Amygdala (tissue), 56 donors: ENCODE measurements at places on chromosomes 1 and 21.
A peak's percentile ranks its signal among the peaks of the same experiment; 100 is the strongest.

DNA sequence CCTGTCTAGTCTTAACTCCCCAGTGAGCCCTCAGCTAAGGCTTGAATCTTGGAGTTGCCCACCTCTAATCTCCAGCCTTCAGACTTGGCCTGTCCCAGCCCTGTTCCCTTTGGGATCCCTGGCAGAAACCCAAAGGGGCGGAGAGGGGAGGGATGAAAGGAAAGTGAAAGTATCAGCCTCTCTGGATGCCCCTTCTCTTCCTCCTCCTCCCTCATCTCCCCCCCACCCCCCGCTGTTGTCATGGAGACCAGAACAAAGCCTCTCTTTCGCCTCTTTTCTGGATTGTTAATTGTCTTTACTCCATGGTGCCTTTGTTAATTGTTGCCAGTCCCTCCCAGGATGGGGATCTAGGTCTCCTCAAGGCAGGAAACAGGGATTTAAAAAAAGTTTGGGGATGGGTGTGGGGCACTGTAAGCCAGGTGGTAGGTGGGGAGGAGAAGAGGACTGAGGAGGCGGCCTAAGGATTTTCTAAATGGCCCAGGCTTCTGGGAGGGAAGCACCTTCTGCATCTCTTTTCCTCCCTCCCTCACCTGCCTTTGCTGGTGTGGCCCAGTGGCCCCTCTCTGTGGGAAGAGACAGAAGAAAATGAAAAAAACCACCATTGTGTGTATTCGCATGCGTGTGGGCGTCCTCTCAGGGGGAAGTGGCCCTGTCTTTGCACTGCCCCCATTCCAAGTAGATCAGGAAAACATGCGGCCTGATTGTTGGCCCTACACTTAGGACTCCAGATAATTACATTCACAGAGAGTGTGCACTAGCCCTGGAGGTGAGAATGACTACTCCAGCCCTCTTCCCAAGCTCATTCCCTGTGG lies 7.5 kb upstream of the SOX13 start:
- DNase-seq = peak; percentile 72

GRCh38 chr21:33051925-33052324 lies 18.0 kb upstream of the OLIG1 start:
- DNase-seq = peak; percentile 27

DNA sequence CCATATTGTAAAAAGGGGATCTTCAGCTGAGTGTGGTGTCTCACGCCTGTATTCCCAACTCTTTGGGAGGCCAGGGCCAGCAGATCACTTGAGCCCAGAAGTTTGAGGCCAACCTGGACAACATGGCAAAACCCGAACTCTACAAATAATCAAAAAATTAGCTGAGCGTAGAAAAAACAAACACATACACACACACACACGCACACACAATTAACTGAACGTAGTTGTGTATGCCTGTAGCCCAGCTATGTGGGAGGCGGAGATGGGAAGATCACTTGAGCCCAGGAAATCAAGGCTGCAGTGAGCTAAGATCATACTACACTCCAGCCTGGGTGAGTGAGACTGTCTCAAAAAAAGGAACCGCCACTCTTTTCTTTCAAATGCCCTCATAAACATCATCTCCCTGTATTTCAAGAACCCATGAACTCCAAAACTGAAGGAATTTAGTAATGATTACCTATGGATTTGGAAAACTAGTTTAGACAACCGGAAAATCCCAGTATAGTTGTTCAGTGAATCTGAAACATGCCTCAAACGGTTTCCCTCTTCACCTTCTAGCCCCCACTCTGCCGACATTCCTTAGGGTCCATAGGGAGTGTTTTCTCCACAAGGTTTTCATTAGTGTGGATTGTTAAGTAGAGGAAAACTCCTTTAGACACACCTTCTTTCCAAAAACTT lies 4.5 kb downstream of the TXNIP start:
- no peak for DNase-seq

DNA sequence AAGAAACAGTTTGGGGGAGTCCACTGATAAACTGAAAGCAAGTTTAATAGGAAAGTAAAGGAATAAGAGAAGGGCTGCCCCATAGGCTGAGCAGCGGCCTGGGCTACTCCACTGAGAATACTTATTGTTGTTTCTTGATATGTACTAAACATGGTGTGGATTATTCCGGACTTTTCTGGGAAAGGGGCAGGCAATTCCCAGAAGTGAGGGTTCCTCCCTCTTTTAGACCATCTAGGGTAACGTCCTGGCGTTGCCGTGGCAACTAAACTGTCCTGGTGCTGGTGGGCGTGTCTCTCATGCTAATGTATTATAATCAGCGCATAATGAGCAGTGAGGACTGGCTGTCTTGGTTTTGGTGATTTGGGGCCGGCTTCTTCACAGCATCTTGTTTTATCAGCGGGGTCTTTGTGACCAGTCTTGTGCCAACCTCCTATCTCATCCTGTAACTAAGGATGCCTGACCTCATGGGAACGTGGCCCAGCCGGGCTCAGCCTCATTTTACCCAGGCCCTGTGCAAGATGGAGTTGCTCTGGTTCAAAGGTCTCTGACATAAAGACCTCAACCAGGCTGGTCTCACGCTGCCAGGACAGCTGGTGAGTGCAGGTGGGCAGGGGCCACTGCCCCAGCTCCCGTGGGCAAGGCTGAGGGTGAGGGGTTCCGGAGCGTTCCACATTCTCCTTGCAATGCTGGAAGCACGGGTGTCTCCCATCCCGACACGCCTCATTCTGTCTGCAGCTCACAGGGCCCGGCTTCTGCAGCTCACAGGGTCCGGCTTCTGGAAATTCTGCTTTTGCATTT lies 19.6 kb upstream of the C1orf159 start:
- DNase-seq = no peak

- no peak for DNase-seq
Measured at GRCh38 chr1:17612831-17613230, 73.3 kb downstream of the ARHGEF10L start.

DNA sequence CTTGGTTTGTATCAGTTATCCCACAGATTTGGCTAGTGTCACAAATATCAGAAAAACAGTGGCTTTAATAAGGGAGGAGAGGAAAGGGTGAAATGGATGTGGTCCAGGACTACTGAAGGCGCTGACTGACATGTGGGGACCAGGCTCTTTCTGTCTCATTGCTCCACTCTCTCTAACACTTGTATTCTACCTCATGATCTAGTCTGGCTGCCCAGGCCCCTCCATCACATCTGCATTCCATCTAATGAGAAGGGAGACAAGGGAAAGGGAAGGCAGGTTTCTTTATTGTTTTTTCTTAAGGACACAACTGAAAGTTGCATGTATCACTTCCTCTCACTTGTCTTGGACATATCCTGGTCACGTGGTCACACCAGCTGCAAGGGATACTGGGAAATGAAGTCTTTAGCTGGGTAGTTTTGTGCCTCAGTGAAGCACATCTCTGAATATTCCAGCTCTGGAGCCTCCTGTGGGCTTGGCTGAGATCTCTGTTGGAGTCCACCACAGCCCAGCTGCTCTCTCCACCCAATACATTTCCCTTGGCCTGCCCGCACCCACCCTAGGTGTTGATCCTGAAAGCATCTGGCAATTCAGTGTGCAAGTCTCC lies 42.0 kb upstream of the PADI2 start:
- no peak for DNase-seq

DNA sequence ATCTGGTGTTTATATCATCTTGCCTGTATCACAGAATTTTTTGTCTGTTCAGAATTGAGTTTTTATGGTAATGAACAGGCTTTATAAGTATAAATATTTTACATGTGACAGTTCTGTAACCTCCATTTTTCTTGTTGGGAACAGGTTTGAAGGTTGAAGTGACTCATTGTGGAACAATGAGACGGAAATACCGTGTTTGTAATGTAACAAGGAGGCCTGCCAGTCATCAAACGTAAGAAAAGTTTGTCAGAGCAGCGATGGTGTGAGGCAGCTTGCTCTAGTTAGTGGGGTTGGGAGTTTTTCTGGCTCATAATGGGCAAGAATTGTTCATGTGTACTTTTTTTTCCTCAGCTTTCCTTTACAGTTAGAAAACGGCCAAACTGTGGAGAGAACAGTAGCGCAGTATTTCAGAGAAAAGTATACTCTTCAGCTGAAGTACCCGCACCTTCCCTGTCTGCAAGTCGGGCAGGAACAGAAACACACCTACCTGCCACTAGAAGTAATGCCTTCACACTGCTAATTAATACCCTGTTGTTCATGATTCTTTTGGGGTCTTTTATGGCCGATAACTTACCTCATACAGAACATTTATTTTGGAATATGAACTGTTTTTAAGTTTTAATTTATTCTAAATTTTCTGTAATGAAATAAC lies 75.2 kb upstream of the TEKT2 start:
- no peak for DNase-seq

DNA sequence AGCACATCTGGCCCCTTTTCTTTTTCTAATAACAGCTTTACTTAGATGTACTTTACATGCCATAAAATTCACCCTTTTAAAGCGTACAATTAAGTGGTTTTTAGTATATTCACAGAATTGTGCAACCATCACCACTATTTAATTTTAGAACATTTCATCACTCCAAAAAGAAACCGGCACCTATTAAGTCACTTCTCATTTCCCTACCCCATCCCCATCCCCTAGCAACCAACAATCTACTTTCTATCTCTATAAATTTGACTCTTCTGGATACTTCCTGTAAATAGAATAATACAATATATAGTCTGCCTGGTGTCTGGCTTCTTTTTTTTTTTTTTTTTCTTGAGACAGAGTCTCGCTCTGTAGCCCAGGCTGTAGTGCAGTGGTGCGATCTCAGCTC lies 59.5 kb upstream of the ENAH start:
- DNase-seq = no peak

DNA sequence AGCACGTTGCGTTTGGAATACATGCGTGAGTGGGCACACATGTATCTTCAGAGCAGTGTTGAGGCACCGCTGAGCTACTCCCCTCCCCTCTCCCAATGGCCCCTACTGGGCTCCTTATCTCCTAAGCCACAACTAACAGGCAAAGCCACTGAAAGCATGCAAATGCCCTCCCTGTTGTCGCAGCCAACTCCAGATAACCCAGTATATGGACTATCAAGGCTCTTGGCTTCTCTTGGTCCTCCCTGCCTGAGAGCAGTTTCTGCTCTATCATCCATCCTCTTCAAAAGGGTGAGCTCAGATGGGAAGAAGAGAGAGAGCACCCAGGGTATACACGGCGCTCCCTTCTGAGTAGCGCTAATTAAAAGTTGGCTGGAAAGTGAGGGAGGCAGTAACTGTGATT lies 58.5 kb upstream of the CNTN2 start:
- DNase-seq = no peak

DNA sequence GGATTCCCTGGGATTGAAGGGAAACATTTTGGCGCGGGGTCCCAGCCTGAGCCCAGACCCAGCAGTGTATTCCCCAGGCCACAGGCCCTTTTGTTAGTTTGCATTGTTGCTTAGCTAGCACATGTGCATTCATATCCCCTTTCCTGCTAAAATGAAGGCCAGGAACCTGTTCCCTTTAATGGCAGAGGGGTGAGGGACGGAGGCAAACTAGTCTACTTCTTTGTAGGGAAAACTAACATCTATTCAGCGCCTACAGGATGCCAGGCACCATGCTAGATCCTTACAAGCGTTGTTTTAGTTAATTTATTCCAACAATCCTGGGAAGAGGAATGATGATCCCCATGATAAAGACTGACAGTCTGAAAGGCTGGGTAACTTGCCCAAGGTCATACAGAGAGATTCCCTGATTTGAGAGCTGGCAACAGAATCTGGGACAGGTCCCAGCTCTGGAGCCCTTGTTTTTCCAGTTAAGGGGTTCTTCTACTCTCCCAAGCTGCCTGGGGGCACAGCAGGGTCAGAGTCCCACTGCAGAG lies 595 bp upstream of the E2F2 start:
- DNase-seq = no peak

- no peak for DNase-seq
Measured at GRCh38 chr1:228174482-228175315, 9.1 kb downstream of the IBA57 start.

DNA sequence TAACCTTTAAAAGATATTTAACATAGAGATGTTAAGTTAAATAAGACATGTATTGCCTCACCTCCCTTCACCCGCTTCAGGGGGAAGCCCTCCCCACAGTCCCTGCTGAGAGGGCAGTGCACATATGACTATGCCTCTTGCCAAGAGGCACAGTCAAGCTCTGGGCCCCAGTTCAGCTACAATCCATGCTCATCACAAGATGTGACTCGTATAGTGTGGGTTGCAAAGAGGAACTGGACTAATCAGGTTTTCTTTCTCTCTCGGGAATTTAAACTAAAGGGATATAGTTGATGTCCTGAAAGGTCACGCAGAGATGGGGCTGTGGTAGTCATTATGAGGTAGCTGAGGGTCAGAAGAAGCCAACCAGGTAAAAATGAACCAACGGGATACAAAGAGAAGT lies 35.6 kb downstream of the LYST start:
- DNase-seq = no peak

GRCh38 chr1:17216078-17216477 lies 11.2 kb downstream of the PADI1 start:
- no peak for DNase-seq

GRCh38 chr1:7278827-7279765 lies 492.0 kb upstream of the VAMP3 start:
- DNase-seq = no peak

DNA sequence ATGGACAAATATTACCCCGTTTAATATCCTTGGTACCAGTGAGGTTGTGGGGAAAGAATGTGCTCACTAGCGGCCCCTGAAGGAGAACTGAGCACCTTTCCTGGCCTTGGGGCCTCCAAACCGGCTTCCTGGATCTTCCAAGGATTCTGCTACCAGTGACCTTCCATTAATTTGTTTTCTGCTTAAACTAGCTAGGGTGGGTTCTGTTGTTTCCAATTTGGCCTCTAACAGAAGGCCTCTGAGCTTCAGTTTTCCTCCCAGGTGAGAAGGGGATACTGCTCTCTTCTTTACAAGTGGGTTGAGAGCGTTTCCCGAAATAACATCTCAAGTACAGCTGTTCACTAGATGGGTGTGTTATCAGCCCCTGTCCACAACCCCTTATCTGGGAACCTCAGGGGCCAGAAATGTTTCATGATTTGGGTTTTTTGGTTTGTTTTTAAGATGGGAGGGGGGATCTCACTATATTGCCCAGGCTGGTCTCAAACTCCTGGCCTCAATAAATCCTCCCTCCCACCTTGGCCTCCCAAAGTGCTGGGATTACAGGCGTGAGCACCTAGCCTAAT lies 16.9 kb upstream of the IFNGR2 start:
- no peak for DNase-seq

DNA sequence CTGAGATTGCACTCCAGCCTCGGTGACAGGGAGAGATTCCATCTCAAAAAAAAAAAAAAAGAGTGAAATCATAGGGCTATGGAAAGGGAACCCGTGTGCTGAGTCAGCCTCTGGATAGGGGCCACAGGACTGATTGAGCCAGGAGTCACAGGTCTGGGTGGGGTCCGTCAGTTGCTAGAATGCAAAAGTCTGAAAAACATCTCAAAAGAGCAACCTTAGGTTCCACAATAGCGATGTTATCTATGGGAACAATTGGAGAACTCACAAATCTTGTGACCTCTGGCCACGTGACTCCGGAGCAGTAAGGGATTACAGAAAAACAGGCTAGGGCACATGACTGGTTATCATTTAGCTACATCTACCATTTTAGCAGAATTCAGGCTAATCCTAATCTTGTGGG lies 32.8 kb upstream of the GREM2 start:
- no peak for DNase-seq
